ENCODE measurements at places on chromosomes 4 and X.
A peak's percentile ranks its signal among the peaks of the same experiment; 100 is the strongest.

DNA sequence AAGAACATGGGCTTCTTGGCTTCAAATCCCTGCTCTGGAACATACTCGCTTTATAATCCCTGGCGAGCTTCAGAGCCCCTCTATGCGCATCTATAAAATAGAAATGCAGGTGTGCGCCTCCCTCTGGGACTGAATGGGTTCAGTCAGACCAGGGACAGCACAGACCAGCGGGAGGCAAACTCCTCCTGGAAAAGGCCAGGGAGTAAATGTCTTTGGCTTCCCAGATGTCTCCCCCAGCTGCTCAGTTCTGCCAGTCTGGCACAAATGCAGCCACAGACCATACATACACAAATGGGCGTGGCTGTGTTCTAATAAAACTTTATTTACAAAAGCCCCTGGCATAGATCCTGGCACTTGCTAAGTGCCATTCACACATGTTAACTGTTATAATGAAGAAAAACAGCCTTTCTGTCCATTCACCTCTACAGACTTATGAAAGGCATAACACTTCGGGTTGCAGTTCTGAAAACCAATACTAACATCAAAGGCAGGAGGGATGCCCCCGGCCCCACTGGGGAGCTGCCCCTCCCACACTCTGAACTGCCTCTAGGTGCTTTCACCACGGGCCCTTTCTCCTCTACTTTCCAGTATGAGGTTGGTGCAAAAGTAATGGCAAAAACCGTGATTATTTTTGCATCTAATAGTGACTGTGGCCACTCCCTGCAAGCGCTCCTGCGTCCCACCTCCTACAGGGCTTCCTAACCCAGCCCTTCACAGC, 4.6 kb downstream of the JAKMIP1 start:
- no peak for DNase-seq

GRCh38 chr4:173039617-173040577, 128.7 kb upstream of the GALNT7 start:
- no peak for DNase-seq

- DNase-seq = no peak
These were observed 65.7 kb upstream of the PSAPL1 start for GRCh38 chr4:7500404-7500803.

- no peak for DNase-seq
These were observed 2.9 kb downstream of the GRIA2 start for GRCh38 chr4:157223456-157223855.

DNA sequence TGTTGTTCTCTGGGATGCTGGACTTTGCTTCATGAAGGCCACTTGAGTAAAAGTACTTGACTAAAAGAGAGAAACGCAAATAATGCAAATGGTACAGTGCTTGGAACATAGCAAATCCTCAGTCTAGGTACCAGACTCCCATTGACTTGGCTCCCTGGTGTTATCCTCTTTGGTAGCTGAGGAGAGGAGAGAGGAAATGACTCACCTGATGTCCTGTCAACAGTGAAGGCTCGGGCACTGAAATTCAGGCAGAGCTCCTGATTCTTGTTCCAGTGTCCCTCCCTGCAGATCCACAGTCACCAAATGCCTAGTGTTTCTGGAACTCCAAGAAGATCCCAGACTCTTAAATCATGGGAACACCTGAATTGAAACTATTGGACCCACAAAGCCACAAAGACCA, 22.5 kb upstream of the TCEAL4 start:
- DNase-seq = no peak

DNA sequence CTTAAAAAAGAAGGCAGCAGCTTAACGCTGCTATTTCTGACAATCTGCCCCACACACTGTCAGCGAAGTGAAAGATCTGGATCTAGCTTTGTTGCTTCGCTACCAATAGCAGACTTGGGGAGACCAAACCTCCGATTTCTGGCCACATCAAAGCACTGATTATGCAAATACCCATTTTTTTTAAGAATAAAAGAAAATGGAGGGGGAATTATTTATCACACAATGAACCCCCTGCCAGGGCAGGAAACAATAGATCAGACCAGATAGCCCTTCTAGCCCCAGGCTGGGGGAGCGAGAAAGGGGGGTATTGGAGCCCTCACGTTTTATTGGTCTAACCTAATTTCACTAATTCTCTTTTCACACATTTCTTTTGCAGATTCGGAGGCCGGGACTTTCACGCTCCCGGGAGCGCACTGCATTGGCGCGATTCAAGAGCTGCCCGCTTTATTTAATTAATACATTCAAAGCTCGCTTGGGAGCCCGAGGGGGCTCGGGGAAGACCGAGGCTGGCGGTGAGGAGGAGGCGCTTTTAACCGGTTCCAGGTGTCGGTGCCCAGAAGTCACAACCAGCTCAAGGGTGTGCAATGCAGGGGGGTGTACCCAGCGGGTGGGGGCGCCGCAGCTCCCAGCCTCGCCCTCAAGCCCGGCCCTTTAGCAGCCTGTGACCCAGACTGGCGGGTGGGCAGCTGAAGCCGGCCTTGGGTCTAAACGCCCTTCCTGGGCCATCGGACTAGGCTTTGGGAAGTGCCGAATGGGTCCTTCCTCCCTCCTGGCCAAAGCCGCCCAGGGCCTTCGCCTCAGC, 5.5 kb downstream of the NEUROG2 start:
- DNase-seq = no peak

DNA sequence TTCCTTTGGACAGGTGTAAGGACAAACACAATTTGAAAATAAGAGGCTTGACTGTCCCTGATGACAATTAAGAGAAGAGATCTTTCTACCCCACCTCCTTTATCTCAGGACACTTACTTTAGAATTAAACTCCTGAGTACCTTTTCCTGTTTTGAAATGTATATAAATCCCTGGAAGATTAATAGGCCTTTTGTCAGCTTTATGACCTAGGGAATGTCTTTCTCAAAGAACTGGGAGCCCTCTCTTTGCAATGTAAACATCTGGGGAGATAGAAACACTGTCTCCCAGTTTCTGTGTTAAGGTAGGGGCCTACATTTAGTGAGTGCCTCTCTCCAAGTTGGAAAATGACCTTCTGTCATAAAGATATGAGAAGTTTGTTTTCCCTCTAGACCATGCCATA, 31.7 kb downstream of the AGA start:
- no peak for DNase-seq

- DNase-seq = no peak
These were observed 87.6 kb downstream of the GAB1 start for GRCh38 chr4:143424276-143424675.

GRCh38 chr4:90060039-90060438, 67.2 kb upstream of the CCSER1 start:
- no peak for DNase-seq

DNA sequence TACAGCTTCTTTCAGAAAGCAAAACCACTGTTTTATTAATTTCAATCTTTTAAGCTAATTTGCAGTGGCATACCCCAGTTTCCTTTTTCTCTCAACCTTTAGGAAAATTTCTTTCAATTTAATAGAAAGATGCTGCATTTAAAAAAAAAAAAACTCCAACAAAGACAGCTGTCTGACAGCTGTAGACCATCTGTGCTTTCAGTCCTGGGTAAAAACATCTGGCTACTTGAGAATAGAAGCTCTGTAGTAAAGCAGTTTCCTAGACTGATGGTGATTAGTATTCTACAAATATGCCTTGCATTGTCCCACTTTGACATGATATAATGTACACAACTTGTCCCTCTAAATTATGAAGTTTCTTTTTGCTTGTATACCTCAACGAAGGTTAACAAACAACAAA, 197.8 kb downstream of the EDA start:
- DNase-seq = no peak

DNA sequence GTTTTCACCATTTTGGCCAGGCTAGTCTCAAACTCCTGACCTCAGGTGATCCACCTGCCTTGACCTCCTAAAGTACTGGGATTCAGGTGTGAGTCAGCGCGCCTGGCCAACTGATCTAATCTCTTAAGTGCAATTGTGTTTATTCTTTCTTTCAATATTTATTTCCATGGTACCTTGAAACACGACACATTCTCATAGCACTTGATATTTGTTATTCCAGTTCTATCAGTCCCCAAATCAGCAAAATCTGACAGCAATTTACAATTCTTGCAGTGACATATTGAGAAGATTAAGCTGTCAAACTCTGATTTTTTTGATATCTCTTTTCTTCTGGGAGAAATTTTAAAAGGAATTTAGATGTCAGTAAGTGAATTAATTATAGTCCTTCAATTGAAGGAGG, 218.1 kb upstream of the FAT4 start:
- DNase-seq = no peak

DNA sequence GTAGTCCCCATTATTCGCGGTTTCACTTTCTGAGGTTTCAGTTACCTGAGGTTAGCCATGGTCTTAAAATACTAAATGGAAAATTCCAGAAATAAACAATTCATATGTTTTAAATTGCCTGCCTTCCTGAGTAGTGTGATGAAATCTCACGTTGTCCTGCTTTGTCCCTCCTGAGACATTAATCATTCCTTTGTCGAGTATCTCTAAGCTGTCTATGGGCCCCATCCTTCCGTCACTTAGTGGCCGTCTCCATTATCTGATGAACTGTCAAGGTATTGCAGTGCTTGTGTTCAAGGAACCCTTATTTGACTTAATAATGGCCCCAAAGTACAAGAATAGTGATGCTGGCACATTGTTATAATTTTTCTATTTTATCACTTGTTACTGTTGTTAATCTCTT, 94.8 kb downstream of the ADGRL3 start:
- DNase-seq = no peak

DNA sequence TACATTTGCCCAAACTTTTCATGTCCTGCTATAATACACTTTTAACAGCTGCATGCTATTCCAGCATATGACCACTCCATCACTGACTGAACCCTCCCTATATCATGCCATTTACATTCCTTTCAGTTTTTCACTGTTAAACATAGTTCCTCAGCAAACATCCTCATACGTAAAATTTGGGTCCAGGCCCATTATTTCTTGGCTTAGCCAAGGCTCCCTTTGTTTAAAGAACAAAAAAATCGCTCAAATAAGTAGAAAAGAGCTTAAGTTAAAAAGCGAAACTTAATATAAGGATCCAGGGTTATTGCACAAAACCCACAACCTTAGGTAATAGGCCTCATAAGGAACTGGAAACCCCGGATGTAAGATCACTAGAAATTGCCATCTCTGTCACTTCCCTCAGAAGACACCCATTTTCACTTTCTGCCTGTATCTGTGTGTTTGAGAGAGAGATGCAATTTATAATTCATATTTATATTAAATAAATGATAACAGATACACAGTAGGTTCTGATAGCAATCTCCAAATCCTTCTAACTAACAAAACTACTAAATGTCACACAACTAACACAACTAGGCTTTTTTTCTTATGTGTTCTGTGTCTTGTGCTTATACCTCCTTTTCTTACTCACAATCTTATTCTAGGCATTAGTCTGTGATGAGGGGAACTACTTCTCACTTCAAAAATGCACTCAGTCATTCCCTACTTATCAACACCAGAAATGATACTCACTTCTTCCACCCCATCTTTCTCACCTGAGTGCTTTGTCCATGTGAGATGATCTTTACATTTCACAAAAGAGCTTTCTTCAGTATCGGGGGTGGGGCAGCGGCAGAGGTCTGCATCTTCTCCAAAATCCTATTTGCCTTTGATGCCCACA, 59.9 kb upstream of the FAM241A start:
- no peak for DNase-seq

DNA sequence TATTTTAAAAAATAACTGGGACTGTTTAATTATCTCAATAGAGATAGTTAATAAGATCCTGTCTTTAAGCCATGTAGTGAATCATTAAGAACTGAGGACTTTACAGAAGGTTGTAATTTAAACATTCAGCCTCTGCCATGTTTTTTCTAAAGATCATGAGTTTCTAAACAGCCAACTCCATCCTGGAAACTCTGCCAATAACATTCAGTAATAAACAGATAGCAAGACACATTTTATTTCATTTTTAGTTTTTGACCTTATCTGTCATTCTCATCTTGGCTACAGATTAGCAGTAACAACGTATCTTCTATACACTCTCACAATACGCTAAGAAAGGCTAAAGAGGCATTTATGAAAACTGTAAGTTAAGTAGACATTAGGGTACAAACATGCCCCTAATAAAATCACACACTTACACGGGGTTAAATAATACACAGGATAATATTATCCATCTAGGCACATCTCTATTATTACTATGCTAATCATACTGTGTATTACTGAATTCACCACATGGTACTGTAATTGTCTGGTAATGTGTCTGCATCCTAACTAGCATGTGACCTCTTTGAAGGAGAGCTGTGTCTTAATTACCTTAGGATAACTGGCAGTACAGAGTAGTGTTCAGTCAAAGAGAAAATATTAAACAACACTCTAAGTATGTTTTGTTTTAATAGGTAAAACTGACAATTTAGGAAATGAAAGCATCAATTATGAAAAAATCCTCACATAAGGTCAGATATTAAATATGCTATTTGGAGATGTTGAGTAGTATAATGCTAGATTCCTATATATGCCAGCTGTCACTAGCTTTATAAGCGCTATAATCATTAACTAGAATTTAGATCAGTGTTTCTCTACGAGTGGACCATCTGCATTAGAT, 122.4 kb upstream of the NAP1L5 start:
- peak; percentile 18 for DNase-seq

DNA sequence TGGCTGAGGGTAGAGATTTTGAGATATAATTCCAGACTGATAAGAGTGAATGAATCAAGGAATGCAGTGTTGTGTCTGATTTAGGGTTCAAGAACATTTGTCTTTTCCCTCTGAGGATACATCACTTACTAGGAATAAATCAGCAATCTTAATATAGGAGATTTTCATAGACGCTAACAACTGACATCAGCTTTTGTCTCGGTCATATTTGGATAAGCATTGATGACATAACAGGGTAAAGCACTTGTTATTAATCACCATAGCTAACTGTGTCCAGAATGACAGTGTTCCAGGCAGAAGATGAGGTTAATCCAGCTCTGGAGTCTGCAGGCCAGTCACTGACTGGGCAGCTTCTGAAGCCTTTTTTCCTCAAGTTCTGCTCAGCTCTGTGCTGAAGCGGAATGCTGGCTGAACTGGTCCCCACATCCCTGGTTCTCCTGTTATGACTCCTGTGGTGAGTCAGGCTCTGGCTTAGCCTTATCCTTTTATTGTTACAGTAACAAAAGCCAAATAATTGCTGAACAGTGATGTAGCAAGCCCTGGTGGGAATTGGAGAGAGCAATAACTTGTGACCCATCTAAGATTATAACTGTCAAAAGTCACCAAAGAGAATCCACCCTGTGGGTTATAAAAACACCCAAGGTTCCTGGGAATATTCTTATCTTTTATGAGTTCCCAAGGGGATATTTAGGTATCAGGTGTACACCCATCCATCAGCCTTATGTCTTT, 41.8 kb downstream of the FNIP2 start:
- DNase-seq = no peak
